ENCODE measurements at places on chromosomes 2 and 18.

DNA sequence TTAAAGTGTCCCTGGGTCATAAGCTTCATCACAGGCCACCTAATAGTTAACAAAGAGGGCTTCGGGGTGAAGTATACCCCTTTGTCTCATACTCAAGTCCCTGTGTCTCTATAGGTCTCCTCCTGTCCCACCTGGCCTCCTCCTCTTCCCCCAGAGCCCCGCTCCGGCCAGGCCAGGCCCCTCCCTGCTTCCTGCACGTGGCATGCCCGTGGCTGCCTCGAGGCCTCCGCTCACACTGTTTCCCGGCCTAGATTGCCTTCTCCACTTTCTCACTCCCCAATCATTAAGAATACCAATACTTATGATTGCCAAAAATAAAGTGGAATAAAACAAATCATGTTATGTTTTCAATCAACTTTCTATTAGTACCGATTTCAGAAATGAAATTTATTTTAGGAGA lies 18.8 kb downstream of the SMYD1 start:
- no peak for DNase-seq

- no peak for DNase-seq
Measured at GRCh38 chr2:117786520-117786919, 28.0 kb upstream of the DDX18 start.

GRCh38 chr2:219460424-219460926 lies 25.8 kb downstream of the SPEG start:
- DNase-seq, result no peak

GRCh38 chr2:143482771-143483170 lies 353.6 kb downstream of the ARHGAP15 start:
- no peak for DNase-seq

DNA sequence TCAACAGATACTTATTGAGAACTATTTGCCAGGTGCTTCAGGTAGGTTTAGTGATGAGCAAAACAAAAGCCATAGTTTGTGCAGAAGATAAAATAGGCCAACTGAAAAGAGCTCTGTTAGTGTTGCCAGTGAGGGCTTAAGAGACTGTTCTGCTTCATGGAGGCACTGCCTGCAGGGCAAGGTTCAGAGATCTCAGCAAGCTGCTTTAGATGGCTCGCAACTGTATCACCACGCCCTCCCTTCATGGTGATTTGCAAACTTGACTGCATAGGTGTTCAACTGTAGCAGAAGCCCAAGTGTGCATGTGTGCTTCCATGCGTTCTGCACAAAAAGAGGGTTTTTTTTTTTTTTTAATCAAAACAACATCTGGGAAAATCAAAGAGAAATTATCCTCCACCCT lies 84.5 kb downstream of the RAPH1 start:
- no peak for DNase-seq

- DNase-seq, result no peak
Measured at GRCh38 chr18:9552616-9553015, 61.7 kb downstream of the PPP4R1 start.

DNA sequence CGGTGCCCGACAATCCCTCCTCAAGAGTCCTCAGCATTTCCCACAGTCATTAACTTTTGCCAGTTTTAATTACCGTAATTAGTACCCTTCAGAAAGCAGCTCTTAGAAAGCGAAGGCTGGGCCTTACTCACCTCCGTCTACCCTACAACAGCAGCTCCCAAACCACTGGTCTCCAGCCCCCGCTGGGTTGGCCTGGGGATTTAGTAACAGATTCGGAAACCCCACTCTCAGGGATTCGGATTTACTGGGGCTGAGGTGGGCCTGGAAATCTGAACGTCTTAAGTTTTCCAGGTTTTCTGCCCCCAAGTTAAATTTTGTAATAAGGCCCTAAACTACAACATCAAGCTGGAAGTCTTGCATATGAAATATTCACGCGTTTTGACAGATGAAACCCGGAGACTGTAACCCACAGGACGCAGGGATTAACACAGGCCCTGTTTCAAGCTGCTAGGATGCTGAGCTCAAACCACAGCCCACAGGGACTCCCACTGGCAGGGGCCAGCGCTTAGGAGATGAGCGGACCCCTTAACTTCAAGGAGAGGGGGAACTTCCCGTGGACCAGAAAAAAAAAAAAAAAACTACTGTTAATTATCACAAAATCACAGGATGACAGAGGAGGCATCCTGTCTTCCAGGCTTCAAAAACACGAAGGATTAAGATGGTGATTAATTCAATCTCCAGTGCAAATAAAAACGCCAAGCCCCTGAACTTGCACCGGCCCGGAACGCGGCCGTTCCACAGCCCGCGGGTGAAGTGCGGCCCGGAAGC lies 985 bp downstream of the ILKAP start:
- DNase-seq, result no peak

DNA sequence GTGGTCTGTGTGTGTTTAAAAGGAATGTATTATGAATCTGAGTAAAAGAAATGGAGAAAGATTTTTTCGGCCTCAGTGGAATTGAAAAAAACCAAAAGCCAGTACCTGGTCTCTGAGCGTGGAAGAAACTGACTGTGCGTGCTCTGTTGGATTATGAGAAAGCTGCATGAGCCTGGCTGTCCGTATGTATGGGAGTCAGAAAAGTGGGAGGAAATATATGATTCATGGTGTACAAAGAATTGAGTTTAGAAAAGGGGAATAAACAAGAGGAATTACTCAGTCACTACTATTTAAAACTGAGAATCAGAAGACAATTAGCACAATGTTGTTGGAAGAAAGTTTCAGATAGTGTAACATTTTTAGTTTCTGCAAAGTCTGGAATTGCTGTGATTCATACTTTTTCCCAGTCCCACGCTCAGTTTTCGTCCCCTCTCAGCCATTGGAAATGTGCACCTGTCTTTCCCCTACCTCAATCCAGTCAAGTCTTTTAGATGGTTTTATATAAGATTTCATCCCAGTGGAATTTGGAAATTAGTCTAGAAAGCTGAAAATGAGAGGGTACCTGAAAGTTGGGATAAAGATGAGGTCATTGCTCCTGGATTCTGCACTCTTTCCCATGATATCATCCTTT lies 66.4 kb upstream of the CHMP1B start:
- no peak for DNase-seq

DNA sequence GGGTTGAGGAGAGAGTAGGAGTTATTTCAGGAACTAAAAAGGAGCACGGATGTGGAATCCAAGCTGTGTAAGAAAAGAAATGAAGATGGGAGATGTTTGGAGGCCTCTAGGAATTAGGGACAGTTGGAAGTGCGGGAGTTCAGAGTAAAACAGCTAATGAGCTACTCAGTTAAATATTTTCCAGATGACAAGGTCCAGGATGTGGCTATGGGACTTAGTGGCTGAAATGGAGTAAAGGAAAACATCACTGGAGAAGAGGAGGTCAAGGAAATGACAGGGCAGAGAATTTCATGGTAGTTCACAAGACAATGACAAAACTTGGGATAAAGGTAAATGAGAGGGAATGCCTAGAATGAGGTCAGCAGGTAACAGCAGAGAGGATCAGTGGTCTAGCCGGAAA lies 13.0 kb downstream of the GPR155 start:
- DNase-seq, result no peak

DNA sequence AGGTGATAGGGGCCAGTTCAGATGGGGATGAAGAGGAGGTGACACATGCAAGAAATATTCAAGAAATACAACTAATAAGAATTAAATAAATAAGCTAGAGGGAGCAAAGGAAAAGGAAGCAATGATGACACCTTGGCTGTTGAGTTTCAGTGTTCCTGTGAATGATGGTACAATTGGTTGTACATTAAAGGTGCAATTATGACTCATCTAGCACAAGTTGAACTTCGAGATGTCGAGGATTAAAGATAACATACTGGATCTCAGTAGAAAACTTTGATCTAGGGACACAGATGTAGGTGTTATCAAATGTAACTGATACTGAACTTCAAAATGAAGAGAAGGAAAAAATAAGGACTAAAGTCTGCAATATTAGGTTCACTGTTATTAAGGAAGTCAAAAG lies 760.6 kb upstream of the CHAC2 start:
- no peak for DNase-seq

- peak; percentile 14 for DNase-seq
Measured at GRCh38 chr2:238158509-238159070, at the start of gene ERFE. TSS of gene ERFE (plus strand) at chr2:238158970. CDS start at chr2:238159008, 38 bp downstream.

GRCh38 chr2:230865766-230866755 lies 1.3 kb downstream of the ITM2C start:
- DNase-seq, result no peak

DNA sequence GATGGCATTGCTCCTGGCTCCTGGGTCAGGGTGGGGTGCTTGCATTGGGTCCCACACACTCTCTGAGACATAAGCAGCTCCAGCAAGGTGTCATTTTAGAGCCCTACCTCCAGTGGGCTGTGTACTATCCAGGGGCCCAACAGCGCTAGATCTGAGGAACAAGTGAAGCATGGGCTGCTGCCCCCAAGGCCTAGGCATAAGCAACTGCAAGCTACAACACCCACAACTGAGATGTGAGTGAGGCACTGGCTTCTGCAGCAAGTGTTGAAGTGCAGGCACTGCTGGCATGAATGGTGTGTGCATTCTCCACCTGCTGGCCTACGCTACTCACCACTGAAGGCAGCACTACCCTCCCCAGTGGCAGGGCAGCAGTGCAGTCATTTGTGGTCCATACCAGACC lies 81.0 kb upstream of the STK39 start:
- DNase-seq, result no peak

DNA sequence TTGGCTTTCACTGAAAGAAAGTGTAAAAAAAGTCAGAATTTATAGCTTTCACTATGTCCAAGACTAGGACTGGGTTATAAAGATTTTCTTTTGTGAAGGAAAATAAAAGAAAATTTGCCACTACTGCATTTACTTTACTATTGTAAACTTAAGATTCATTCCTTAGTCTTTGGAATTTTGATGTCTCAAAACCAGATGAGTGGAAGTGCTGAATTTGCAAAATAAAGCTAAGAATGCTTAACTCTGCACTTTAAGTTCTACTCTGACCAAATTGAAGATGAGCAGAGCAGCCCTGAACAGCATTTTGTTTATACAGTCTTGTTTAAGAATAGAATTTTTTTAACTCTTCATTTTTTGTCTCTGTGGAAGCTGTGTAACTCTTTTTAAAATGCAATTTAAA lies 102.4 kb downstream of the ICA1L start:
- no peak for DNase-seq

DNA sequence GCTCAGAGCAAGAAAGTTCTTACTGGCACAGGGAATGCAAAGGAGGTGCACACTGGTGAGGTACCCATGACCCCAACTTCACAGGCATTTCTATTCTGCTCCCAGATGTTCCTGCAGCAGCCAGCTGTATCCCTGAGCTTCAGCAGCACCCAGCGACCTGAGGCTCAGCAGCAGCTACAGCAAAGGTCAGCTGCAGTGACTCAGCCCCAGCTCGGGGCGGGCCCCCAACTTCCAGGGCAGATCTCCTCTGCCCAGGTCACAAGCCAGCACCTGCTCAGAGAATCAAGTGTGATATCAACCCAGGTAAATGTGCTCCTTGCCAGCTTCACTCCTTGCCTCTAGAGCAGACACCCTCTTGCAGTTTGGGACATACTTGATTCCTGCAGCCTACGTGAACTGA lies 14.1 kb upstream of the RPL31 start:
- no peak for DNase-seq

- DNase-seq, result no peak
Measured at GRCh38 chr2:134839649-134840048, 1.2 kb downstream of the ACMSD start.

DNA sequence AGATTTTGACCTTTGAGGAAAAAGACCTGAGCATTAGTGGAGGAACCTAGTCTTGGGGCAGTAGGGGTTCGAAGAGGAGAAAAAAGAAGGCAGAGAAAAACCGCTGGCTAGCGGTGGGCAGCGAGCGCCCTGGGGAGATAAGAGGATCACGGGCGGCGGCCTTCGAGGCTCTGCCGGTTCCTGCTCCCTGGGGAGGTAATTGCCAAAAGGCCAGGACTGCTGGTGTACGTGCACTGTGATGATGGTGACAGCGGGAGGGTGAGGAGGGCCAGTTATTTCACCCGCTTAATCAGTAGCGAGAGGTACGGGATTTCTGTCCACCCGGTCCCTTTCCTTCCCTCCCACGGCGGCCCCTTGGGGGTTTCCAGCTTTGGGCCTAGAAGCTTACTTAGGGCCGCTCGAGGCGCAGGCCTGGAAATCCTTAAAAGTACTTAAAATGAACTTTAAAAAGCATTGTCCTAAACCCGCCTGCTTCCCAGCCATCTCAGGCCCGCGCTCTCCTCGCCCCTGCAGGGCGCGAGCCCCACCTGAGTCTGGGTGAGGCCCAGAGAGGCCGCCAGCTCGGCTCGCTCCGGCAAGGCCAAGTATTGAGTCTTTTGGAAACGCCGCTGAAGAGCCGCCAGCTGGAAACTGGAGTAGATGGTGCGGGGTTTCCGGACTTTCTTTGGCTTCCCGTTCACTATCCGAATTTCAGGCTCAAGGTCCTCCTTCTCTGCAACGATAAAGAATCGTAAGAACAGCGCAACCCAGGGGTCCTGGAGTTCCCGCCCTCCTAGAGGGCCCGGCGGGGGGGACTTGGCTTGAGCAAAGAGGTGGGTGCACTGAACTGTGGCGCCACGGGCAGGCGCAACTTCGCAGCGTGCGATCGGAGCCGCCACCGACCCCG lies 1.5 kb downstream of the DLX2 start:
- DNase-seq, result no peak

DNA sequence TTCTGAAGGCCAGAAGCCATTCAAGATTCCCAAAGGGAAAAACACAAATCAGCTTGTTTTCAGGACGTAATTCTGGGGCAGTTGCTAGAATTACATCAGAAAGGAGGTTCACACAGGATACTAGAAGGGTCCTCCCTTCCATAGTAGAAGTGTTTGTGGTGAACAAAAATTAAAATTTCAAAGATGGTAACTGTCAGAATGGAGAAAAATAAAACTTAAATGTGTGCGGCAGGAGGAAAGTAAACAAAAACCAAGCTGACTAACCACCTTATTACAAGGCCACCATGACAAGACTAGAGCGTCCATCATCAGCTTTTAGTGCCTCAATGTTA lies 9.7 kb upstream of the TPRKB start:
- no peak for DNase-seq
